ENCODE measurements at places on chromosomes 12 and 14. TPM values are rescaled to one million over a fixed set of nuclear protein-coding genes. Genes with fewer than 3 reads are reported as not detected.

GRCh38 chr12:27178723-27179399 lies 65.2 kb upstream of the STK38L start:
- no peak for DNase-seq

GRCh38 chr12:127970491-127970890 lies 296.5 kb upstream of the TMEM132C start:
- DNase-seq: no peak

DNA sequence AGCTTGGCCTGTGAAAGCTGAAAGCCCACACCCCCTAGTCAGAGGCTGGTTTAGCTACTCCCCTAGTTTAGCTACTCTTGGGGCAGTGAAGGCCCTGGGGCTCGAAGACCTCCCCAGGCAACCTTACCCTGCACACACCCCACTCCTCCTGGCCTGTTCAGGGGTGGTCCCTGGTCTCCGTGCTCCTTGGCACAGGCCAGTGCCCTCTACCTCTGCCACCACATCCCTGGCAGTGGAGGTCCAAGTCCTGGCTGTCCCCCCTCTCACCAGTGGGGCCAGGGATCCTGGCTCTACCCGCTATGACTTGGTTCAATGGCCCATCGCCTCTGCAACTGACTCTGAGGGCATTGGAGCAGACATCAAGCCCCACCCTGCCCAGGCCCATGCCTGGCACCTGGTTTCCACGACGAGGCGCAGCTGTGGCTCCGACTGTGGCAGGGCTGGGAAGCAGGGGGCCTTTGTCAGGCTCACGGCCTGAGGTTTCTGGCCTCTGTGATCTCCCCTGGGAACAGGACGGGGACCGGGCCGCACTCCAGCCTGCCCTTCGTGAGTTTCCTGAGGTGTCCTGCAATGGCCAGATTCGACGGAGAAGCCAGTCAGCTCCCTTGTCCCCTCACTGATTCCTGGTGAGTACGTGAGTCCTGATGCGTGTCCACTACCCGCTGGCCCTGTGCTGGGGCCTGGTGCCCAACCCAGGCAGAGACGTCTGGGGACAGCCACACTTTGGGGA lies 5.7 kb downstream of the TMEM121 start:
- no peak for DNase-seq

Gene TAS2R19
- 0.77 TPM for total RNA-seq

DNA sequence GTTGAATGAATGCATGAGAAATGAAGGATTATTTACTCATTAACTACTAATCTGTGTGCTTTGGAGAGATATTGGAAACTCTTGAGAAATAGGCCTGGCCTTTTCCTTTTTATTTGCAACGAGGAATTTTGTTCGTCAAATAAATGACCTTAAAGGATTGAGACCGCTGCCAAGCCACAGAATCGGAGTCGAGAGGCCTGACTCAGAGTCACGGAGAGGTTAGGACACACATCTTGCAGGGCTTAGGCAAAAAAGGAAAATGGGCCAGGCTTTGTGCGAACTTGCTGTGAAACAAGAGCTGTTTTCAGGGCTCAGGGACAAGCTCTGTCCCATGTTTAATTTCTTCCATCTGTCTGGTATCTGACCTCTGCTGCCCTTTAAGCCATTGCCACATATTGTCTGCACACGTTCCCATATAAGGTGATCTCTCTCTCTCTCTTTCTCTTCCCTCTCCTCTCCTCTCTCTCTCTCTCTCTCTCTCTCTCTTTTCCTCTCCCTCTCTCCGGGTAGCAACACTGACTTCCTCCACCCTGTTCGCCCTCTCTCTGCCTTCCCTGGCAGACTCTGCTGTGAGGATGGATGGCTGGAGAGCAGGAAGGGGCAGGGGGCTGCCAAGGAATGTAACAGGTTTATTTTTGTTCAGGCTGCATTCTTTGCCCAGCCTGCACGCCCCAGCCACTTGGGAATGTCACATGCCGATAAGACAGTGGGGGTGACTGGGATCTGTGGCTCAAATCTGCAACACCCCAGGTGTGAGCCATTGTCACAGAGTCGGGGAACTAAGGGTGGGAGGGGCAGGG lies 14.9 kb upstream of the IFT81 start:
- peak; percentile 76 for DNase-seq

- no peak for DNase-seq
These were observed 134.2 kb downstream of the DICER1 start for GRCh38 chr14:95023115-95023514.

DNA sequence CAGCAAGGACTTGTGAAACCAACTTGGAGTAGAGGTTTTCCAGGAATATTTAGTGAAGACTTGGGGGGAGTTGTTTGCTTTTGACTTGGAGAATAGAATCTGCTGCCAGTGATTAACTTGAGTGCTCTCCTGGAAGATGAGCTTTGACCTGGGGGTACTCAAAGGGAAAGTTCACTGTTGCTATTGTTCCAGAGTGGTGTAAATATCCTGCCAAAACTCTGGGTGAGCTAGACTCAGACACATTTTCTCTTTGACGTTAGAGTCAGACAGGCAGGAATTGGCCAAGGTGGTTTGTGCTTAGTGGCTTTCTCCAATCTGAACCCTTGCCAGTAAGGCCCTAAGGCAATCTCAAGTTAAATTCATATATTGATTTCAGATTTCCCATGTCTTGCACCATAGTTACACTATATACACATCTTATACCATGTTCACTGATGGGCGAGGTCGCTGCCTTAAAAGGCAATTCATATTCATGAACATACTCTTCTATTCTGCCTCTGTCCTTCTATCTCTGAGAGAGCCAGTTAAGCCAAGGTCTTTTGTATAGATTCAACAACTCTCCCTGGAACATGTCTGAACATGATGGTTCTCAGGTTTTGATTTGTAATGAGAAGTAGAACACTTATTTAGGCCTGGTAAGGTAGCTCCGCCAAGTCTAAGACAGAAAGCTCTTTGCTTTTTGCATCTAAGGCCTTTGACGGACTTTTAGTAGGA lies 204.6 kb upstream of the SLC38A2 start:
- no peak for DNase-seq

DNA sequence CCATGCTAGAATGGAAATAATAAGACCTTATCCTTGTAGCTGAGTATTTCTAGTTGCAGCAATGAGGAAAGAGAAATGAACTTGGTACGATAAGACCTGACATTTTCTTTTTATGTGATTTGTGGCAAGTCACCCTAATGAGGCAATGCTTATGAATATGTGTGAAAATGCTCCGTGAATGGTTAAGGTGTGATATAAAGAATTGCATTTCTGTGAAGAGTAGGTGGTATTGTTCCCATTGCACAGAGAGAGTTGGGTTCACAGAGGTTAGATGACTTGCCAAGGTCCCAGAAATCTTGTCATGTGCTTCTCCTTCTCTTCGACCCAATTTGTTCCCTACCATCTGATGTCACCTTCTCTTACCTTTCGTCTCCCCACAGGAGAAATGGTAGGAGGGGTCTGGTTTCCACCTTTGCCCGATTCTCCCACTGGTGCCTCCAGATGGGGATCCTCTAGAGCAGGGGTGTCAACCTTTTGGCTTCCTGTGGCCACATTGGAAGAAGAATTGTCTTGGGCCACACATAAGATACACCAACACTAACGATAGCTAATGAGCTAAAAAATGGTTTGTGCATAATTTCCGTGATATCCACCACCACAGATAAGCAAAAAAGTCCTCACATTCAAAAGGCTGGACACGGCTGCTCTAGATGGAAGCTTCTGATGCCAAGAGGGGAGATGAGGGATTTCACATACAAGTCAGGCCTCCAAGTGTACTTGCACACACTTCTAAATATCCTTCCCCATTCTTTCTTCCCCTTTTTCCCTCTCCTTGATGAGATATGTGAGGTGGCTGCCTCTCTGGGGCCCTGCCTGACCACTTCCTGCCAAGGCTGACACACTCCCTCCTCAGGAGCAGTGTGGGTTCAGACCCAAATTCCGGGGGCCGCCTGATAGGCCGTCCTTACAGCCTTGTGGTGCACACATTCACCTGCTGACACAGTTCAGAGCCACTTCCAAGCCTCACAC lies 96.1 kb downstream of the PLXNC1 start:
- DNase-seq: no peak

Gene PYGL
- total RNA-seq: 6.6 TPM

- DNase-seq: no peak
These were observed 18.2 kb upstream of the PPFIBP1 start for GRCh38 chr12:27505761-27506160.

- no peak for DNase-seq
These were observed 36.8 kb downstream of the DEGS2 start for GRCh38 chr14:100122481-100123223.

DNA sequence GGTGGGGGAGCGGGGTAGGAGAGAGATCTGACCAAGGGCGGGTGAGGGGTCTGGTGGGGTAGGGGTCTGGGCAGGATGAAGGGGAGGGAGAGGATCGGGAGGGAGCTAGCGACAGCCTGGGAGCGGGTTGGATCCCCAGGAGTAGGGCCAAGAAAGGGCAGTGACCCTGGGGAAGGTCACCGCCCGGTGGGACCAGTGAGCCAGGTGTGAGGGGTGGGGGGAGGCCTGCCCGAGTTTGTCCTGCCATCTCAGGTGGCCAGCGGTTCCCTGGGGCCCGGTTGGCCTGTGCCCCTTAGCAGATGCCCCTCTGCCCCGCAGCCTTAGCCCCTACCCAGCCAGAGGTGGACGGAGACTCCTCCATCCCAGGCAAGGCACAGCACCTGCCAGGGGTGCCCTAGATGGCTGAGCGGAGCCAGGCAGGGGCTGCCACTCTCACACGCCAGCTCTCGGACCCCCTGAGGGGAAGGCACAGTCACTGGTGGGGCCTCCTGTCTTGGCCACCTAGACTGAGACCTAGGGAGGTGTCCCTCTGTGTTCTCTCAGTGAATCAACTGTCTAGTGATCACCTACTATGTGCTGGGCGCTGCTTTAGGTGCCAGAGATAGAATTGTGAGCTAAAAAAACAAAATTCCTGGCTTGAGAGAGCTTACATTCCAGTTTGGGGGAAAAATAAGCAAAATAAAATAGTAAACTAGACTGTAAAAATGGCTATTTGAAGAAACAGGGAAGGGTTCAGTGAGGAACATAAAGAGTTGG lies 629 bp upstream of the TTC7B start:
- no peak for DNase-seq

DNA sequence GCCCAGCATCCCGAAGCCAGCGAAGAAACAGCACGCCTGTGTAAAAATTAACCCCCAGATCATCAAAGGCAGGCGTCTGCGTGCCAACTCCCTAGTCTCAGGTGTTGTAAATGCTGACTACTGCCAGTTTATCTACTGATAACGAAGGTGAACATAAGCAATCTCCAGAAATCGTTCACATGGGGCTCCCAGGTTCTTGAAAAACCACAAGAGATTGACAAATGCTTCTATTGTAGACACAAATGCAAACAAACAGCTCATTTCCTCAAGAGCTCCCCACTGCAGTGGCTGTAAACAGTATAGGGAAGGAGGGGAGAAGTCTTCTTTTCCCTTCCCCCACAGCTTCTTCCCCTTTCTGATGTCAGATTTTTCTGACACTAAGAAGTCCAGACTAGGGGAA lies 5.3 kb upstream of the PLEKHG3 start:
- DNase-seq: no peak

DNA sequence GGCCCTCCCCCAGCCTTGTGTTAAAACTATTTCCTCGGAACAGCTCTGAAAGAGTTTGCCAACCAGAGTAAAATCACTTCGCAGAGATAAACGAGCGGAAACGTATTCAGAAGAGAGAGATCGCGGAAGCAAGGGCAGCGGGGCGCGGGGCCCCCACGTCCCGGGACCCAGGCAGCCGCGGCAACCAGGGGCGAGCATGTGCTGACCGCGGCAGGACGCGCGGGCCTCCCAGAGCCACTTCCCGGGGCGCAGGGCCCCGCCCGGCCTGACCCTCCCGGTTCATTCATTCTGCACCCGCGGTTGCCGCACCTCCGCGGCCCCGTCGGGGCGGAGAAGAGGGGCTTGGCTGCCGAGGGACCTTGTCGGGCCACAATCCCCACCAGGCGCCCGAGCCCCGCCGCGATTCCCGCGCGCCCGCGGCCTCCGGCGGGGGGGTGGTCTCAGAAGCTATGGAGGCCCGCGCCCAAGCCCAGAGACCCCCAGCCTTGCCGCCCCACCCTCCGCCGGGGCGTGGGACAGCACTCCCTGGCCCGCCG lies 598 bp downstream of the UBE2N start:
- DNase-seq: peak; percentile 60

DNA sequence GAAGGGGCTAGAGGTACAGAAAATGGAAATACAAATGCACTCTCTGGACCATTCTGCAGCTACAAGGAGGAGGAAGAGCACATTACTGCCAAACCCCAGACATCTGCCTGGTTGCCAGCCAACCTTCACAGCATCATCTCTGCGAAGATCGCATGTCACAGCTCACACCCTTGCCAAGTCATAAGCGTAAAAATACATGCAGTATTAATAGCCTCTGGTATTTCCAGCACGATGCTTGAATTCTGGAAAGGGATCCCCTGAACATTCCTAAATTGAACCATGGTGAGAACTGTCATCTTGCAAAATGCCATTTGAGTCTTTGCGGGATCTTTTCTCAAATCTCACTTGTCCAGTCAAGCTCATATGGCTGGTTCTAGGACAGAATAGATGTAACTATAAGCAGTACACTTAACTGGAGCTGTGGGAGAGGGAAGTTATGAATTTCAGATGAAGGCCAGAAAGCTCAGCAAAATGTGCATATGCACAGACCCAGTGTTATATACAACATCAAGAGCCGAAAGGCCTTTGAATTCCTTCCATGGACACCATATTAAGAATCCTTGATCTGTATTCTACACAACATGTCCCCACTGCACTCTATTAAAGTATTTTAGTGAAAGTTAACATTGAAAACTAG lies 211.6 kb downstream of the DUSP6 start:
- DNase-seq: peak; percentile 75

DNA sequence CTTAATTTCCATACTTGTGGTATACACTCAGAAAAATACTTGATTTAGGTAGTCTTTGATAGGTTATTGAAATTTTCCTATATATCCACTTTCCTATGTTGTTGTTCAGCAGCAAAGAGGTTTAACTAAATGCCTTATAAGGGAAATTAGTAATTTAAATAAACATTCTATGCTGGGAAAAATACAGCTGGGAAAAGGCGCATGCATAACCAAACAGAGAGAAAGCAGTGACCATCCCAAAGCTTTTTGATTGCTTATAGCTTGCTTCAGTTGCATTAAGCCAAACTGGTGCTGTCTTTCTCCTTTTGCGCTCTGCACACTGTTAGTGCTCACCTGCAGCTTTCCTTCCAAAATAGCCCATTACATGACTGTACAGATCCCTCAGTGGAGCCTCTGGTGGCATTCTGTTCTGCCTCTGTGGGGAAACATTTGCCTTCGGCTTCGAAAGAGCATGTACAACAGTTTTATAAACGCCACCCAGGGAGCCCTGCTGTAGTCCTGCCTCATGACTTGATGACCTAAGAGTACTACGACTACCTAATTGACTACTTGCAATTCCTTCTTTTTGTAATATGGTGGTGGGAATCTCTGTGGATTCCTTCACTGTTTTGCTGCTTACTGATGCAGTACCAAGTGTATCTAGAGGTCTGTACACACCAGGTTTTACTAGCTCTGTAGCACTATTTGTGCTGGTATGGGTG lies 120.8 kb downstream of the RALGAPA1 start:
- DNase-seq: no peak

Gene LYZ
- total RNA-seq: 51.1 TPM

All from left ventricle myocardium superior (tissue), 1 donor.